ENCODE measurements at places on chromosomes 13 and 19.

GRCh38 chr19:33143897-33144405 is 12.0 kb downstream of the WDR88 start:
- peak; percentile 36 for DNase-seq

DNA sequence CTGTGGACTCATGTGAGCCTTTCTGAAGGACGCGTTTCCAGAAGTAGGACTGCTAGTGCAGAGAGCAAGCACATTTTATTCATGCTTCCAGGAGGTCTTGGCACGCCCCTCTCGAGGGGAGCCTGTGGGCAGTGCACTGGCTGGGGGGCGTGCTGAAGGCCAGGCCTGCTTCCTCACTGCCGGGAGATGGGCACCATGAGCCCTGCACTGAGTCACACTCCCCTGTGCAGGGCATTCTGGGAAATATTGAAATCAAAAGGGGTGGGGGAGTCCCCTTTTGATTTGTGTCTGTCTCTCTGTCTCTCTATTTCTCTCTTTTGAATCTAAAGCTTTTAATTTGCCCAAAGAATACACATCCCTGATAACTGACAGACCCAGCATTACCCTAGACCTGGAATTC is 34.0 kb downstream of the DPF1 start:
- DNase-seq: no peak

DNA sequence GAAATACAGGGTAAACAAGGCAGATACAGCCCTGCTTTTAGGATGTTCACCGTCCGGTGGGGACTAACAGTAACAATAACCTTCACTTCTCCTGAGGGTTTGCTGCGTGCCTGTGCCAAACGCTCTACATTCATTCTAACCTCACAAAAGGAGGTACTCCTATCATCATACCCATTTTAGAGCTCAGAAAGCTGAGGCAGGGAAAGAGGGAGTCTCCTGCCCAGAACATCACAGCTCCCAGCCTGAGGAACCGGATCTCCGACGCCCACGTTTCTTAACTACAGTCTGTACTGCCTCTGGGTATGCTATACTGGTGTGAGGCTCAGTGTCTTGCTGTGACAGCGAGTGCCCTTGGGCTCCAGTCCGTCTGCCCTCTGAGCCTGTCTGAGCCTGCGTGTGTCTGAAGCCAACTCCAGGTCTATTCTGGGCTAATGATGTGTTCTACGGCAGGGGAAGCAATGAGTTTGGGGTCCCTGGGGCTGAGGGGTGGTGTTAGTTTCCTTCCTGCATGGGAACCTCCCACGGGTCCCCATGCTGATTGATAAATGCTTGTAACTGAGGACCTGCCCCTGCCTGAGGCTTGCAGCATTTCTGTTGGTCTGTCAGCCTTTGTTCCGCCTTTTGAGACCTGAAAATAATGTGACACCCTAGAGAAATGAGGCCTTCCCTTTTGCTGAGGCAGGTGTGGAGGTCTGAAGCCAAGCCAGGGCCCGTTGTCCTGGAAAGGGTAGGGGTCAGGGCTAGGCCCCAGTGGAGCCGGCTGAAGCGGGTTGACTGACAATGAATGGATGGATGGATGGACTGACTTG is 4.9 kb downstream of the LIPE start:
- DNase-seq: no peak

DNA sequence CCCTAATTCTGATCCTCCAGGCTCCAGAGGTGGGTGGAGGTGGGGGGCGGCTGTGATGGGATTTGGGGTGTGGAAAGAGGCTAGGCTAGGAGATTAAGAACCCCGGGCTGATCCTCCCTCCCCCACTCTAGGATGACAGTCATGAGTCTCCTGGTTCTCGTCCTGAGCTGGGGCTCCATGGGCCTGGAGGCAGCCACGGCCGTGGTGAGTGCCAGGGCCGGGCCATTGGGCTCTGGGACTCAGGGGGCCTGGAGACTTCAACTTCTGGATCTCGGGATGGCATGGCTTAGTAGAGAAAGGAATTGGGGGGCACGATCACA is 13.9 kb downstream of the TTYH1 start:
- DNase-seq: no peak

- DNase-seq: no peak
Measured at GRCh38 chr13:97875911-97876310, 77.6 kb upstream of the IPO5 start.

GRCh38 chr13:26847281-26847680 is 86.7 kb upstream of the GPR12 start:
- no peak for DNase-seq

GRCh38 chr13:80251403-80251802 is 89.5 kb downstream of the SPRY2 start:
- no peak for DNase-seq

GRCh38 chr19:54492568-54492967 is 10.1 kb upstream of the LAIR2 start:
- DNase-seq: no peak

DNA sequence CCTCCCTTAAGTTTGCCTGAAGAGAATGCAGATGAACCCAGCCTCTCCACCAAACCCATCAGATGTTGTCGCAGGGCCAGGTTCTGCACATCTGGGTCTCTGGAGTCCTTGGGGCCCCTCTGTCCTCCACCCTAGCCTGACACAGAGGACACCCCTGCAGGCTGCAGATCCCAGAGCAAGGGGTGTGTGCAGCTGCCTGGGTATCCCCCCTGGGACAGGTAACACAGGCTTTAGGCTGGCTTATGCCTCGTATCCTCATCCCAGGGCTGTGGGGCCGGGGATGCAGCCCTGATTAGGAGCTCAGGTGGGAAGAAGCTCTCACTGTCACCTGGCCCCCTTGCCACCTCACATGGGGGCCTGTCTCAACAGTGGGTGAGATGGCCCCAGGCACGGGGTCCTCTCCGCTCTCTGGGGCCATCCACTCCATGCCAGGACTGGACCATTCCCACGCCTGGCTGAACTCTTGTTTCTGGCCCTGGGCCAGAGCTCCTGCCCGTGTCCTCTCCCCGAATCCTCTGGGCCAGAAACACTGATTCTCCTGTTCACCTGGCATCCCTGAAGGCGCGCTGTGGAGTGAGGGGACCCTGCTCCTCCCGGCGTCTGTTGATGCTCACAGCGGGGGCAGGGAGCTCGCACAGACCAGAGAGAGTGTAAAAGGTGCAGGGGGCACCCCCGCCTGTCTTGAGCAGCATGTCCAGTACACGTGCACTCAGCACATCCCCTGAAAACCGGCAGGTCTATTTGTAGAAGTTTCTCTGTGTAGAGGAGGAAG is 38.7 kb upstream of the TPM4 start:
- DNase-seq: no peak

DNA sequence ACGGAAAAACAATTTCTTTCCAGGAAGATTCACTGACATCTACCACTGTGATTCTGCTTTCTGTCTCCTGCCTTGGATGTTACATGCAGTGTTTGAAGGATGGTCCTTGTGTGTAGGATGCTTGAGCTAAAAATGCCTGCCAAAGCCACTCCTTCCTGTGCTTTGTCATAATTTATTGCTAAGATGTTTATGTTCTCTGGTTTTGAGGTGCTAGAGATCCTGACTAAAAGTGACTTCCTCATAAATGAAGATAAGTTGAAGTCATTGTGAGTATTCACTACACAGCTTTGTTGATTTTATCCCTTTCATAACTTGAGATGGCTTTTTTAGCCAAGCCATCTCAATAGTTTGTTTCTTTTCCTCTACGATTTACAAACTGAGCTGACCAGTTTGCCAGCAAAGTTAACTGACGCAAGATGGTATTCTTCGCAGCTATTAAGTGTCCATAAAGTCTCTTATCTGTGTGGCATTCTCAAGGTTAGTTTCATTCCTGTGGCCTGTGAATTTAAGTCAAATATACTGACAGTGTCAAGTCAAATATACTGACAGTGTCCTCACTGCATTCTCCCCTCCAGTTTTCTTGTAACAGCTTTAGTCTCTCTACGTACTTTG is 15.7 kb upstream of the FBXL3 start:
- DNase-seq: no peak

- DNase-seq: no peak
Measured at GRCh38 chr19:51135986-51136762, 5.9 kb upstream of the SIGLEC7 start.

- DNase-seq: no peak
Measured at GRCh38 chr19:16088351-16089009, 12.2 kb downstream of the TPM4 start.

- DNase-seq: no peak
Measured at GRCh38 chr13:58376775-58377174, 745.2 kb downstream of the PCDH17 start.

DNA sequence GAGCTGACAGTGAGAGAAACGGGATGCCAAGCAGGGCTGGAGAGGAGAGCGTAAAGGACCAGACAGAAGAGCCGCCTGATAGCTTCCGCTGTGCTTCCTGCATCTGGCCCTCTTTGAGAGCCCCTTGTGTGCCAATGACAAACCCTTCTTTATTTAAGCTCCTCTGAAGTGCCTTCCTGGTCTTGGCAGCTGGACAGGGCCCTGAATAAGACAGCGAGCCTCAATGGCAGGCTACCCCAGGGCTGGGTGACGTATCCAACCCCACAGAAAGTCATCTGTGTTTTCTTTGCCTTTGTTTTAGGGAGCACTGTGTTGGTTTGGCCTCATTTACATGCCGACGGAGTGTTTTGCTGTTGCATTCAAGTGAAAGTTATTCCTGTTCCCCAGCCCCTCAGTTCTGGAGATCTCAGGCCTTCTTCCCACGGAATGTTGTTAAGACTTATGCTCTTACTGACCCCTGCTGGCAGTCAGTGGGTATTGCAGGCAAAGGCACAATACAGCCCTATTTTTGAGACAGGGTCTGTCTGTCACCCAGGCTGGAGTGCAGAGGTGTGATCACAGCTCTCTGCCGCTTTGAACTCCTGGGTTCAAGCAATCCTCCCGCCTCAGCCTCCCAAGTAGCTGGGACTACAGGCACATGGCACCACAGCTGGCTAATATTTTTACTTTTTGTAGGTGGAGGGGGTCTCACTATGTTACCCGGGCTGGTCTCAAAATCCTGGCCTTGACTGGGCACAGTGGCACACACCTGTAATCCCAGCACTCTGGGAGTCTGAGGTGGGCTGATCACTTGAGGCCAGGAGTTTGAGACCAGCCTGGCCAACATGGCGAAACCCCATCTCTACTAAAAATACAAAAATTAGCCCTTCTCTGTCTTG is 16.8 kb downstream of the CCL25 start:
- peak; percentile 28 for DNase-seq

DNA sequence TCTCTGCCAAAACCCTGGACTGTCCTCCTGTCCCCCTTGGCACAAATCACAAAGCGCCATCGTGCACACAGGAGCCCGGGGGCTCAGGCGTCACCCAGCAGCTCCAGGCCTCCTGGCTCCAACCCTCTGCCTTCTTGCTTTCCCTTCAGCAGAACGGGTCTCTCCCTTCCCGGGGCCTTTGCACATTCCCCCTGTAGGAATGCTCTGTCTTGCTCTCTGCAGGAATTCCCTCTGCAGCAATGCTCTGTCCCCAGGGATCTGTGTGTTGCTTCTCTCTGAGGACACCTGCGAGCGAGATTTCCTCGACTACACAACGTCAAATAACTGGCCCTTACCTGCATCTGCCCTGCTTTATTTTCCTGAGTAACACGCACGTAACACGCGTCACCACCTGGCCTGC is 13.3 kb upstream of the RASA3 start:
- DNase-seq: no peak

- DNase-seq: no peak
Measured at GRCh38 chr13:51923983-51924539, 62.3 kb downstream of the CCDC70 start.

GRCh38 chr13:94813920-94814475 is 101.7 kb upstream of the SOX21 start:
- no peak for DNase-seq

DNA sequence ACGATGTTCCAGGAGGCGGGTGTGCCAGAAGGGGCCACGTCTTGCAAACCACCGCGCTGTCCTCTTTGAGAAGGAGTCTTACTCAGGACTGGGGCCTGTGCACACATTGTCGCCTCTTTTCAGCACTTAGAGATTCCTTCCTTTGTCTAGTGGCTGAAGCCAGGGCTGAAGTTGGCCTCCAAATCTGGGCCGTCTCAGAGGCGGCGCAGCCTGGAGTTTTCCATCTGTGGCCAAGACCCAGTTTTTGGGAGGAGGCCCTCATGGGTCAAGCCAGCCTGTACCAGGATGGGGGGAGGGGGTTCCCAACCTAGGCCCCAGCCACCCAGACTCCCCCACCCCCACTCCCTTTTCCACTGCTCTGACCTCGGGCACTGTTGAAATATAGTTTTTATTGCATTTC is 11.8 kb downstream of the ANO8 start:
- no peak for DNase-seq

DNA sequence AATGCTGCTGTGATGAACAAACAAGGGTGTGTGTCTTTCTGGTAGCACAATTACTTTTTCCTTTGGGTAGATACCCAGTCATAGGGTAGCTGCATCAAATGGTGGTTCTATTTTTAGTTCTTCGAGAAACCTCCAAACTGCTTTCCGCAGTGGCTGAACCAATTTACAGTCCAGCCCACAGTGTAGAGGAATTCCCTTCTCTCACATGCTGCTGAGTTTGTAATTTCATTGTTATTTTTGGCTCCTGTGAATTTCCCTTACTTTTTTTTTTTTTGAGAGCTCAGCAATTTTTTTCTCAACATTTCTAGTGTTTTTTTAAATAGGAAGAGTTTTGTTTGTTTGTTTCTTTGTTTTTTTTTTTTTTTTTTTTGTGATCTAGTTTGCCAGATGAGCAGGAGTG is 37.5 kb upstream of the ADGRE1 start:
- DNase-seq: no peak

GRCh38 chr19:29308977-29309590 is 96.1 kb upstream of the UQCRFS1 start:
- peak; percentile 74 for DNase-seq

GRCh38 chr13:39767791-39768517 is 112.5 kb downstream of the COG6 start:
- DNase-seq: peak; percentile 36

GRCh38 chr13:99320693-99321481 is 13.7 kb upstream of the GPR183 start:
- DNase-seq: no peak

DNA sequence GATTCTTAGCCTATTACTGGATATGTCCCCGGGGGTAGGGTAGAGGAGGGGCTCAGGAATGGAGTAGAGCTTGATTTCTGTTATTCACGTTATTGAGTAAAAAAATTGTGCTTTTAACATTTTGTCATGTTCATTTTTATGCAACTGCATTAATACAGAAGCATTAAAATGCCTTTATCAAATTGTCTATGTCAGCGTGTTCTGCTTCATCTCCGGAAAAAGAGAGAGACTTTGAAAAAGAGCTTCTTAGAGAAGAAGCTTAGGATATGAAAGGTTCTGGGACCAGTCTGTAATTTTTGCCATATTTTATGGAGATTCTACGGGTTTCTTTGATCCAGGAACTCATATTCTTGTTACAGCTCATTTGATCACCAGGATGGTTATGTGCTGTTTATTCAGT is 82.0 kb downstream of the SLC10A2 start:
- no peak for DNase-seq

GRCh38 chr13:65638572-65639168 is 1591.5 kb downstream of the PCDH9 start:
- DNase-seq: peak; percentile 56

Measured in NCI-H1092 treated with DMSO at 0.1 percent for 48 hours (cell line).